Dermis lymphatic vessel endothelial cell (primary cell): ENCODE measurements at places on chromosomes 2 and 18. TPM values are rescaled to one million over a fixed set of nuclear protein-coding genes. Genes with fewer than 3 reads are reported as not detected.

Gene GCKR
- total RNA-seq, result not detected in 2 replicates

Gene PRSS56
- not detected in 2 replicates for total RNA-seq

Gene VWC2L
- not detected in 2 replicates for total RNA-seq

Gene TTC27
- 12.0 and 25.4 TPM in 2 replicates for total RNA-seq

Gene COL4A4
- total RNA-seq, result under 0.01 TPM in 2 replicates

Gene BMP10
- not detected in 2 replicates for total RNA-seq

Gene NYAP2
- total RNA-seq, result not detected in 2 replicates

Gene LIPG
- total RNA-seq, result 0.26 and 0.33 TPM in 2 replicates

Gene TRAF3IP1
- total RNA-seq, result 5.6 and 6.4 TPM in 2 replicates

Gene EIF5B
- 15.6 and 23.8 TPM in 2 replicates for total RNA-seq

Gene SLC40A1
- total RNA-seq, result 153 and 276 TPM in 2 replicates

Gene GRB14
- 0.33 and 0.34 TPM in 2 replicates for total RNA-seq

Gene RESP18
- not detected in 2 replicates for total RNA-seq

Gene TP53I3
- total RNA-seq, result 40.9 and 46.1 TPM in 2 replicates

Gene SERPINB12
- not detected in 2 replicates for total RNA-seq

Gene CROCC2
- not detected in 2 replicates for total RNA-seq

Gene DPP4
- 94.7 and 212 TPM in 2 replicates for total RNA-seq

Gene IL36A
- total RNA-seq, result not detected in 2 replicates

Gene EFEMP1
- total RNA-seq, result 1,851 and 8,510 TPM in 2 replicates

Gene FOXI3
- not detected in 2 replicates for total RNA-seq

Gene REG3G
- not detected in 2 replicates for total RNA-seq

Gene ATL2
- total RNA-seq, result 48.0 and 62.0 TPM in 2 replicates

Gene IWS1
- 27.0 and 32.7 TPM in 2 replicates for total RNA-seq

Gene TFPI
- total RNA-seq, result 1,499 and 2,580 TPM in 2 replicates

Gene DUSP2
- 0.43 and 1.2 TPM in 2 replicates for total RNA-seq

Gene RGPD3
- 0.11 and 0.17 TPM in 2 replicates for total RNA-seq

Gene ASB18
- total RNA-seq, result not detected in 2 replicates

Gene DAPL1
- total RNA-seq, result not detected in 2 replicates
